NCI-H82 (cell line): ENCODE measurements at places on chromosomes 7 and 10.

DNA sequence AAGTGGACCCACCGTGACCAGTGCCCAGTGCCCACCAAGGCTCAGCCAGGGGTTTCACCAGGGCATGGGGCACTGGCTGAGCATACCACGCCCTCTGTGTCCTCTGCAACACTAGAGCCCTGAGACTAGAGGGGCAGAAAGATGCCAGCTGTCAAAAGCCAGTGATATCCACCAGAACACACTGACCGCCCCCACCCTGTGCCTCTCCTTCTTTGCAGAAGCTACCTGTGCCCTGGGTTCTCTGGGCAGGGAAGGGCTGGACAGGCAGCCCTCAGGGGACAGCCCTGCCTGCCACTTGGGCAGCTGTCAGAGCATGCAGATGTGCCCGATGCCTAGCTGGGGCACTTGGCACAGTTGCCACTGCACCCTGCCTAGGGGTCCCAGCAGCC is 494 bp downstream of the VSIR start:
- no peak for DNase-seq

DNA sequence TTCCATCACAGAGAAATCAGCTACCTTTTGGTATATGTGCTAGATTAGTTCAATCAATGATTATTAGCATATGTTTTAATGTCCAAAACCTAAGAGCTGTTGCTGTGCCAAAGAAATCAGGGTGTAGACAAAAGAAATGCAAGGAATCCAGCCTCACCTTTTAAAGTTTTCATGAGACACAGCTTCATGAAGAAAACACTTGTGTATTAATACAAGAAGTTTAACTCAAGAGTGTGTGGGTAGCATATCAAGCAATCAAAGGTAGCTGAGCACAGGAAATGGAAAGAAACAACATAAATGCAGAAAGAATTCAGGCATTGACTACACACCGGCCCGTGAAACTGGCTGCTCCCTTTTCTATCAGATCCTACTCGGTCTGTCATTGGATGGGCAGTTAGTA is 76.0 kb upstream of the CAV2 start:
- no peak for DNase-seq

DNA sequence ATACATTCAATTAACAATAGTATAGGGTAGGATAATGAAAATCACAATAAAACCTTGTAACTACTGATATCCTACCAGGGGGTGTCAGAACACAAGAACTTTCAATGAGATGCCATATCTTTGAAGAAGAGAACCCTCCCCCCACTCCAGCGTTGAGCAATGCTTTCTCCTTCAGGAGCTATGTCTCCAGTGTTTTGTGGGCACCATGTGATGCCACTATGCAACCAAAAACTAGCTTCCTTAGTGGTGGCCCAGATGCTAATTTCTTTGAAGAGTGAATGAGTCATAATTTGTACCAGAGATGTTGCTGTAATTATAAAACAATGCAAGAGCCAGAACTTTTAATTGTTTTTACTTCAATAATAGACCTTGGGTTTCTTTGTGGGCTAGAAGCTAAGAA is 76.0 kb upstream of the ADO start:
- DNase-seq, result no peak

- DNase-seq, result no peak
Measured at GRCh38 chr7:74030861-74031260, 2.9 kb downstream of the ELN start.

- DNase-seq, result no peak
Measured at GRCh38 chr7:19783541-19783940, 10.1 kb upstream of the TMEM196 start.

DNA sequence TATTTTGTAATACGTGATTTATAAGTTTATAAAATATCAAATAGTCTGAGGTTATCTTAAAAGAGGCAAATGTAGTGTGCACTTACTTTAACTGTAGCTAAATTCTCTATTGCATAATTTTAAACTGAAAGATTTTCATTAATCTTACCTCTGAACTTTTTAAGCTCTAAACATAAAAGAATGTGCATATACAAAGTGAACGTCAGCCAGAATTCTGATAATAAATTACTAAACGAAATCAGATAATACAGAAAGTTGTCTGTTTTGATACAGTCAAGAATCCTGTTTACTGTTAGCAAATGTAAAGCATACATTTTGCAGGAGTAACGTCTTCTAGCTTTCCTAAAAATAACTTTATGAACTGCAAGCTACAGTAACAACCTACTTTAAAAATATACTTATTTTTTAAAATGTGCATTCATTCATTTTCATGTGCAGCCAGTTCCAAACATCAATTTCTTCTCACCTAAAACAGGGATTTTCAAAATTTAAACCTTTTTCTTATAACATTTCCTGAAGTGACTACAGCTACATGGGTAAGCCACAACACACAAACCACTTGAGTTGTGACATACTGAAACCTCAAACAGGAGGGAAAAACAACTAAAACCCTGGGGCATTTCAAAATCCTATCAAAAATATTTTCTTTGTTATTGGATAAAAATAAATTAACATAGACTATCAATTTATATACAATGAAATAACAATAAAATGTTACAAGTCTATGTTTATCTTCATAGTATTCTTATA is 92.7 kb downstream of the RNLS start:
- no peak for DNase-seq

- DNase-seq, result no peak
Measured at GRCh38 chr10:61355211-61355610, 98.0 kb downstream of the TMEM26 start.

GRCh38 chr7:130814778-130815335 is 80.8 kb upstream of the KLF14 start:
- peak; percentile 32 for DNase-seq

- no peak for DNase-seq
Measured at GRCh38 chr7:30997316-30997715, 33.6 kb downstream of the GHRHR start.

DNA sequence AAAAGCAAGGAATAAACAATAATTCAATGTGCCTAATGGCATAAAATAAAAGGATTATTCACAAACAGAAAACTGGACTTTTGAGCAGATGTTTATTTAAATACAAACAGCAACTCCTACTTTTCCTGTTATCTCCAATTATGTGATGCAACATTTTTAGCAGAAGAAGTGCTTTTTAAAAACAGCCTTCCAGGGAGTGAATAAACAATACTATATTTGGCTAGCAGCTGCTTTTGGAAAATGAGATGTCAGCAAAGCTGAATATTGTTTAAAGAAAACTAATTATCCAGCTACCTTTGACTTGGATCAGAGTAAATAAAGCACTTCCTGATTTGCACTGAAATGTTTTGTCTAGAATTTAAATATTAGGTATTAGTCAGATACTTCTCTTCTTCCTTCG is 23.2 kb downstream of the CDK1 start:
- DNase-seq, result no peak

- DNase-seq, result peak; percentile 78
Measured at GRCh38 chr10:95841661-95842498, 65.9 kb upstream of the CC2D2B start.

GRCh38 chr7:45084336-45084735 is 4.4 kb downstream of the NACAD start:
- no peak for DNase-seq

DNA sequence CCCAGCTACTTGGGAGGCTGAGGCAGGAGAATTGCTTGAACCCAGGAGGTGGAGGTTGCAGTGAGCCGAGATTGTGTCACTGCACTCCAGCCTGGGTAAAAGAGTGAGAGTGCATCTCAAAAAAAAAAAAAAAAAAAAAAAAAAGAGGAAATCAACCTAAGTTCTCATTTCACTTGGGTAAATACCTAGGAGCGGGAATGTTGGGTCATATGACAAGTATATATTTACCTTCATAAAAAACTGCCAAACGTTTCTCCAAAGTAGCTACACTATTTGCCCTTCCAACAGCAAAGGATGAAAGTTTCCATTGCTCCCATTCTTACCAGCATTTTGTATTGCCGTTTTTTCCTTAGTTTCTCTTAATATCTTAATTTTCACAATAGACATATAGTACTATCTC is 9.8 kb downstream of the P4HA1 start:
- DNase-seq, result no peak

DNA sequence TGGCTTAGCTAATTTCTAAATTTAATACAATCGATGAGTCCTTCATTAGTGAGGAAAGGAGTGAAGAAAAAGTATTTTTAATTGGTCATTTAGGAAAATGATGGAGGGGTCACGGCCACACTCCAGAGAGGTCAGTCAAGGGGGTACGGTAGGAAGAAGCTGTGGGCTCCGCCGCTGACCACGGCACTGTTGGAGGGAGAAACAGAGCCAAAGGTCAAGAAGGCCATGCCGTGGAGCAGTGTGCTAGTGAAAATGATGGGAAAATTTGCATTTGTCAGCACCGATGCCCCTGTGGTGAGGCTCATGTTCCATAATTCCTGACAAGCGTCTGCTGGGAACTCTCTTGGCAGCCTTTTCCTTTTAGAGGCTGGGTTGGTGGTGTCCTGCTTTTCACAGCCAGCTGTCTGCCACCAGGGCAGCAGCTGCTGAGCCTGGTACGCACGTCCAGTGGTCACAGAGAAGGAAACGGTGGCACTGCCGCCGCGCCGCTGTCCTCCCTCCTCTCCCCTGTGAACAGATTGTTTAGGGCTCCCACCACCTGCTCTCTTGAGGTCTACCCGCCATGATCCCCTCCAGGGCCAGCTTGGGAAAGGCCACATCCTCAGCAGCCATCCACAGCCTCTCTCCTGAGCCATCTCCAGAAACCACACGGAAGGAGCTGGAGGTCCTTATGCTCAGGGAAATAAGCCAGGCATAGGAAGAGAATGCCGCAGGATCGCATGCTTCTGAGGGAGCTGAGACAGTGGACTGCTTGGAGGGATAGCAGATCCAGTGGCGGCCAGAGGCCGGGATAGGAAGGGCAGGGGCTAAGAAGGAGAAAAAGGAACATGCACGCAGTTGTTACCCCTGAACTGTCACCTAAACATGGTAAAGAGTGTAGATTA is 263.7 kb upstream of the PPP2R2D start:
- no peak for DNase-seq

- no peak for DNase-seq
Measured at GRCh38 chr10:11509036-11509435, 102.4 kb downstream of the USP6NL start.

- DNase-seq, result no peak
Measured at GRCh38 chr10:113979409-113979808, 64.3 kb upstream of the ADRB1 start.

- DNase-seq, result peak; percentile 12
Measured at GRCh38 chr10:113961182-113962031, 82.3 kb upstream of the ADRB1 start.

DNA sequence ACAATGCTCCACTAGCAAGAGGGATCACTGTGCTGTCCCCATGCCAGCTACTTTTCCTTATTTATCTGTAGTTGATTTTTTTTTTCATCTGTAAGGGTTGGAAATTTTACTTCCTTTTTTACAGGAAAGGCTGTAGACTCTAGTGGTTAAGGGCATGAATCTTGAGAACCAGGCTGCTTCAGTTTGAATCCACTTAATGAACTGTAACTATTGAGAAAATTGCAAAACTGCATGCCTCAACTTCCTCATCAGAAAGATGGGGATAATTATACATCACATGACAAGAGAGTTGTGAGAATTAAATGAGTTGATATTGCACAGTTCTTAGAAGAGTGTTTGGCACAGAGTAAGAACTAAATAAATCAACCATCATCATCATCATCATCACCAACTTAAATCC is 106.4 kb upstream of the GSDME start:
- no peak for DNase-seq

DNA sequence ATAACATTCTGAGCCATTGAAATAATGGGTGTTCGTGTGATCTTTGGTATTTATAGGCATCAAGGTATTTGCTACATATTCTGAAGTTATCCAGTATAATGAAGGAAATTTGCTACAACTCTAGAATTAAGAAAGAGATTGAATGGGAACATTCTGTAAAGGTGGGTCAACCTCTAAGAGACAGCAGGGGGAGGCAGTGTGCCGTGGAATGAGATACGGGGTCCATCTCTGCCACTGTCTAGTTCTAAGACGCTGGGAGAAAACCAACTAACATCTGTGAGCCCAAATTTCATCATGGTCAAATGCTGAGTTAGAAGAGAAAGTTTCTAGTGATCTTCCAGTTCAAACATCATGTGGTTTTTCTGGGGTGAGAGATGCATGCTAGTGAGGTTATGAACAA is 368.9 kb downstream of the SORCS1 start:
- DNase-seq, result peak; percentile 79

DNA sequence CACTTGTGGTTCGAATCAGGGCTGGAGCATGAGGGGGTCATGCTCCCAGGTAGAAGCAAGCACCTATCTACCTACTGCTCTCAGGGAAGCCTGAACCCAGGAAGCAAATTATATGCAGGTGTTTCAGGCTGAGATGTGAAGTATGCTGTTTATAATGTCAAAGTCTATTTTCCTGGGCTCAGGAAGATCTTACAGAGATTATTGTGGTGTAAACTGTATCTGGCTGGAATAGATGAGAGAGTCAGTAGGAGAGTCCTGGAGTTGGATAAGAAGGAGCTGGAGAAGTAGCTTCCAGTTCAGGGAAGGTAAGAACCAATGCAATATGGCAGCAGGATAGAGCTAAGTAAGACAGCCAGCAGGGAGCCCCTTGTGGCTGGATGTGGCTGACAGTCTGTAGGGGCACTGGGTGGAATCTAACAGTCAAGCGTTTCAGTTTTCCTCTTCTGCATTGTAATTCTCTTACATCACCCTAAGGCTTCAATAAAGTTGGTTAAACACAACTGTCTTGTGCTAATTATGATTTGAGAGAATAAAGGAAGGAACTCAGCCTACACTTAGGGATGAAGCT is 105.9 kb upstream of the EEPD1 start:
- DNase-seq, result peak; percentile 53
